ENCODE measurements at places on chromosomes 12 and 14.
A peak's percentile ranks its signal among the peaks of the same experiment; 100 is the strongest.

GRCh38 chr12:45232146-45232755 is 16.4 kb downstream of the ANO6 start:
- no peak for DNase-seq

DNA sequence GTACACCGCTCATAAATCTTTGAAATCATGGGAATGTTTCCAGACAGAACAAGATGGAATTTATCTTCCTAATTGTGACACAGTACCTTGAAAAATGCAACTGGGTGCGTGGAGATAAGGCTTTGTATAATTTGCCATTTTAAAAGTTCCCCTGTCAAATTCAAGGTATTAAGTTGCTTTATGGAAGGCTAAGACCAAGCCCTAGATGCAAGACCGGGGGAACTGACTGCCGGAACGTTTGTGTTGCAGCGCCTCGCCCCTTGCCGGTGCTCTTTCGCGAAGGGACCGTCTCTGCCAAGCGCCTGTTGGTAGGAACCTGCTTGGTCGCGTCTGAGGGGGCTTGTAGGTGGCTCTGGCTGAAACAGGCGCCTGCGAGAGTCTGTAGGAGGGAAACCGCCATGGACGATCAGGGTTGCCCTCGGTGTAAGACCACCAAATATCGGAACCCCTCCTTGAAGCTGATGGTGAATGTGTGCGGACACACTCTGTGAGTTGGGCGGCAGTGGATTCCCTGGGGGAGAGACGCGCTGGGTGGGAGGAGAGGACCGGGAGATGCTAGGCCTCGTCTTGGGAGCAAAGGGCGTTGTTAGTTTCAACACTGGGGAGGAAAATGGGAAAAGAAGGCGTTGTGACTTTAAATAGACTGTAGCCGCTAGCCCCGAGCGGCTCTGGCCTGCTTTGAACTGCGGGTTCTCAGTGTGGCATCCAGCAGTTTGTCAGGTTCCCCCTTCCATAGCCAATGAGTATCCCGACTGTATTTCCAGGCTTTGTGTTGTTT is at the start of gene MNAT1:
Gene MNAT1, plus strand, starts transcription at position 297 of the 778 bp plus-strand sequence. Its CDS starts 102 bp downstream, at position 399.
- peak; percentile 68 for DNase-seq

GRCh38 chr12:12560587-12561370 is 1.9 kb downstream of the DUSP16 start:
- peak; percentile 25 for DNase-seq

DNA sequence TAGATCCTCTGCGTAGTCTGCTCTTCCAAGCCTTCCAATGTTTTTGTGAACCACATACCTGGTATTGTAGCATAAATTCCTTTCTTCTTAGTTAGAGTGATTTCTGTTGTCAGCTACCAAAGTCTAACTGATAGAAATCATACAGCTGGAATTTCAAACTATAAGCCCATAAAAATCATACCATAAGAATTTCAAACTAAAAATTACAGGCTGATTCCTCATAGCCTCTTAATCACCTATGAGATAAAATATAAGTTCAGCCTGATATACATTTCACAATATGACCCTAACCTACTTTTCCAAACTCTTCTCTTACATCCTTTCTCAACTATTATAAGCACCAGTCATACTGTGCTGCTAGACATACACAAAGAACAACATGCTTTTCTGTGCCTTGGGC is 64.8 kb downstream of the PTHLH start:
- DNase-seq, result no peak

DNA sequence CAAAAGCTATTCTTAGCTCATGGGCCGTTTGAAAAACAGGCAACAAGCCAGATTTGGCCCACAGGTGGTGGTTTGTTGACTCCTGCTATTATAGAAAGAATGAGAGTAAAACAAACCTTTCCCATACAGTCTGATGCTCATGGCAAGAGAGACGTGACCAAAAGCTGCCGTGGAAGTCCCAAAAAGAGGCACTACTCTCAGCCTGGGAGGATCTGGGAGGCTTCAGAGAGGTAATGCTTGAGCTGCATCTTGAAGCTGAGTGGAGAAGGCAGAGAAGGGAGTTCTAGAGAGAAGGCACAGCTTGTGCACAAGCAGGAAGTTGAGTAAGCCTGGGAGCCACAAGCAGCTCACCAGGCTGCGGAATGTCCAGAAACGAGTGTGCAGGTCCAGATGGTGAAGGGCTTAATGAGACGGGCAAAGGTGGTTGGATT is 9.6 kb downstream of the PLXNC1 start:
- DNase-seq, result no peak

DNA sequence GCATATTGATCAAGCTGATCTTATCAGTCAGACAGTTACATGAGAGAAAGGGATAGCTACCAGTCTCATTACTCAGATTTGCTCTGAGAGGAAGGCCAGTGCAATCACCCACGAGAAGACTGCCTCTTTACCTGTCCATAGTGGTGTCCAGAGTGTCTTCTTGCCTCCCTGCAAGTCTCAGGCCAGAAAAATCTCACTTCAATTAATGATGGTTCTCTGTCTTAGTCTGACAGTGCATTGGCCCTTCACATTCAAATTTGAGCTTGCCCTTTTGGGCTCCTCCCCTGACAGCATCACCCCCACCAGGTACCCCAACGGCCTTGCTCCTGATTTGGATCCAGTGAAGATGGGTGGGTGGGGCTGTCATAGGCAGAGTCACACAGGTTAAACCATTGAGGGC is at the start of gene AICDA:
Gene AICDA, minus strand, starts transcription at position 231 of the 400 bp plus-strand sequence. Its CDS starts 92 bp downstream, at position 139.
- DNase-seq, result no peak

- DNase-seq, result no peak
These were observed 63.9 kb upstream of the GALNT9 start for GRCh38 chr12:132393245-132393795.

DNA sequence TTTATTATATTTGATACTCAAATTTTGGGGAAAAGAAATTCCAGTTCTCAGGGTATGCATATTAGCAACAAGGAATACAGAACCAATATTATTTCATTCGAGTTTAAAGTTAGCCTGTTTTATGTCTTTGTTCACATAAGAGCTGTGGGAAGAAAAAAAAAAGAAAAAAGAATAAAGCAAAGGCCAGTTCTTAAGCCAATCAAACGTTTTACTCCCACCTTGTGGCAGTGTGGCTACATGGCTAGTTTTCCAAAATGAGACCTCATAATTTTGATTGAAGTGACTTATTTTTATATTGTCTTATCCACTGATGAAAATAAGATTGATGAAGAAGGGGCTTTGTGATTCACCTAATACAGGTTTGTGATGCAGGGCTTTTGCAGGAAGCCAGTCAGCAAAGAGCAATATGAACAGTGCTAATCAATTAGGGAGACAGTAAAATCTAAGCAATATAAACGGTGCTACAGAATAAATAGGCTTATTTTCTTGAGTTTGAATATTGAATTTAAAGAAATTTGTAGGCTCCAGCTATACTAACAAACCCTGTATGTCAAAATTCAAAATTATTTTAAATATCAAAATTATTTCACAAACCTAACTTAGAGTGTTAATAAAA is 624.1 kb upstream of the FOXG1 start:
- no peak for DNase-seq

DNA sequence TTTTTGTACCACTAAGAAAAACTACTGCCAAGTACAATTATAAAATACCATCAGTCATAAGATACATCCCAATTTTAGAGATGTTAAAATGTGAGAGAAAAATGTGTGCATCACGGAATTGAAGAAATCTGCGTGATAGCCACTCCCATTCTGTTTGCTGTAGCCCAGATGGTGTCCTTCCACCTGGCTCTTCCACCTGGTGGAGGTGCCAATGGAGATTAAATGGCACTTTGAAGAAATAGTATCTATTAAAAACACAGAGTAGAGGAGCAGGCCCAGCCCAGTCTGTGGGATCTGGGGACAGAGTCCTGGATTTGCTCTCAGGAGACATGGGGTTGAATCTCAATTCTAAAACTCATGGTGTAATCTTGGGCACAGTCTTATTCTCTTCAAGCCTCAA is 35.5 kb downstream of the TSPAN11 start:
- no peak for DNase-seq

GRCh38 chr14:79856381-79856780 is 354.9 kb downstream of the DIO2 start:
- no peak for DNase-seq

- no peak for DNase-seq
These were observed 48.4 kb upstream of the IFNG-AS1 start for GRCh38 chr12:67940780-67941243.

DNA sequence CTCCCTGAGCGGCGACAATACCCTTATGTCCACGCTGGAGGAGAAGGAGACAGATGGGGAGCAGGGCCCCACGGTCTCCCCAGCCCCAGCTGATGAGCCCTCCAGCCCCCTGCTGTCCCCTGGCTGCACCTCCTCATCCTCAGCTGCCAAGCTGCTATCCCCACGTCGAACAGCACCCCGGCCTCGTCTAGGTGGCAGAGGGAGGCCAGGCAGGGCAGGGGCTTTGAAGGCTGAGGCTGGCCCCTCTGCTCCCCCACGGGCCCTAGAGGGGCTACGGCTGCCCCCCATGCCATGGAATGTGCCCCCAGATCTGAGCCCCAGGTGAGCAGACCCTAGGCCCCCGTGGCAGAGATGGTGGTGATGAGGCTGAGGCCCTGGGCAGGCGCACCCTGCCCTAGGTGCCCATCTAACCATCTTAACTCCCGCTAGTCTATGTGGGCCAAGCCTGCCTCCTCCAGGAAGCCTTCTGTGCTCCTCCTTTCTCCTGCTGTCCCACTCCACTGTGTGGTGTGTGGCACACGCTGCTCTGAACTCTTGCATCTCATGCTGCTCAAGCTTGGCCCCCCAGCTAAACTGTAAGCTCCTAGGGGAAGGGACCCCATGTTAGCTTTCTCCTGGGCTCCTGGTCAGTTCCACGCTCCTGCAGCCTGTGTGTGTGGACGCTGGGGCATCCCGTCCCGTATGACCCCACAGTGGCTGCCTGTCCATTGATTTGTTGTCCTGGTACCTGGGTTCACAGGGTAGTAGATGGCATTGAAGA is 12.1 kb downstream of the MCRS1 start:
- no peak for DNase-seq

DNA sequence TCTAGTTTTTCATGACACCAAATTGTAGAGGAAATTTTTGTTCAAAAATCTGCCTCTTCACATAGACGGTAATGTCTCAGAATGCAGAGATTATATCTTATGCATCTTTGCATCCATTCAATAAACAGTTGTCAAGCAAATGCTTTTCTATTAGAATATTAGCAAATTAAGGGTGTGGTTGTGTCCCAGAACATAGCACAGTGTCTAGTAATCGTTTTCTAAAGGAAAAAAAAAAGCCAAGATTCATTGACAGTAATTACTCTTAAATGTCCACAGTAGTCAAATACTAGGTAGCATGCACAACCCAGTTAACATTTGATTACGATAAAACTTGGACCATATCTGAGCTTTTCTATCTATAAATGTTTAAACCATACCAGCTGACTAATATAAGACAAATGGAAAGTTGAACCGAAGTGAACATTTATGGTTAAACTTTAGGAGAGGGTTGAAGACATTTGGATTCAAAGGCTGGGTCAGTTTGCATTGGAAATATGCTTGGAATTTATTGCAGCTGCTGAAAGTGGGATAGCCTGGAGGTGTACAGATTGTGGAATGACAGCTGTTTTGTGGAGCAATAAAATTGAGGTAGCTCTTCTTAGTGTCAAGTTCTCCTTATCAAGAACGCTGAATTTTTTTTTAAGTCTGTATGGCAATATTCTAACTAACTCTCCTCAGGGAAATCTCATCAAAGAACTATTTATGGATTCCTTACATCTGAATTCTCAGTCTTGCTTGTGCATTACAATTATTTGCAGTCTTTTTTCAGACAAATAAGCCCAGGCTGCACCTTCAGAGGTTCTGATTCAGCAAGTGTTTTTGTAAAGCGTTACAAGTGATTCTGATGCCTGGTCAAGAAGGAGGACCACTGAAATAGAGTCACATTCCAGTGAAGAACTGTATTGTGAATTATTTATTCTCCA is 66.7 kb upstream of the ATP2B1 start:
- DNase-seq, result no peak

DNA sequence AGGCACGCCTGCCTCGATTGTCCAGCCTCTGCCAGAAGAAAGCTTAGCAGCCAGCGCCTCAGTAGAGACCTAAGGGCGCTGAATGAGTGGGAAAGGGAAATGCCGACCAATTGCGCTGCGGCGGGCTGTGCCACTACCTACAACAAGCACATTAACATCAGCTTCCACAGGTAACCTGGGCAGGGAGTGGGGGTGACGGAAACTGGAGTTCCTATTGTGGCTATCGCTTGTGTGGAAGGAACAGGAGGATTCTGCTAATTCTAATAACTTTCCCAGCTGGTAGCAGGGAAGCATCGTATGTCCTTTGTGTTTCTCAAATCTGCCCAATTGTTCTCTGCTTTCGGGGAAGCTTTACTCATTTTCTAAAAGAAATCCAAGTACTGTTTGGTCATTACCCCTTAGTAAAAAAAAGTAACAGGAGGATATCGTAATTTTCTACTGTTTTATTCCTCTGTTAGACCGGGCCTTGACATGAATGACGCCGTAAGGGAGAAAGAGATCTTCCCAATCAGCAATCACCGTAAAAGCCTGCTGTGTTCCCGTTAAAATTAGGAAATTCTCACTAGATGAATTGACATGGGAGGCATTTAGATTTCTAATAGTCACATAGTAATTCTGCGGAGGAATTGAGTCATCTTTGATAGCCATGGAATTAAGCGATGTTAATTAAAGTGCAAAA is 449 bp downstream of the THAP2 start:
- peak; percentile 18 for DNase-seq

DNA sequence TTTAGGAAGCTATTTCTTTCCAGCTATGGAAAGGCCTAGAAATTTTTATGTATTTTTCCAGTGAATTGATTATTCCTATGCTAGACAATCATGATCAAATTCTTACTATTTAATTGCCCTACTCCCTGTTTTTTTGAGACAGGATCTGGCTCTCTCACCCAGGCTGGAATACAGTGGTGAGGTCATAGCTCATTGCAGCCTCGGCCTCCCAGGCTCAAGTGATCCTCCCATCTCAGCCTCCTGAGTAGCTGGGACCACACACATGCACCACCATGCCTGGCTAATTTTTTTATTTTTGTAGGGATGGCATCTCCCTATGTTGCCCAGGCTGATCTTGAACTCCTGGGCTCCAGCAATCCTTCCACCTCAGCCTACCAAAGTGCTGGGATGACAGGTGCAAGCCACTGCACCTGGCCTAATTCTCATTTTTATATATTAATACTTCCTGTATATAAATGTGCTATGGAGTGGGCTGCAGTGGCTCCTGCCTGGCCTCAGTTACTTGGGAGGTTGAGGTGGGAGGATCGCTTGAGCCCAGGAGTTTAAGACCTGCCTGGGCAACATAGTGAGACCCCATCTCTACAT is 16.0 kb upstream of the MDM2 start:
- DNase-seq, result no peak

All from stimulated activated CD4-positive, alpha-beta T cell treated with anti-CD3 and anti-CD28 coated beads, Interleukin-1b, Interleukin-23, amount 100 ng/mL, for 24 hours (primary cell).